Caki2 (cell line): ENCODE measurements at places on chromosomes 5 and 9. TPM values are rescaled to one million over a fixed set of nuclear protein-coding genes. Genes with fewer than 3 reads are reported as not detected.
A peak's percentile ranks its signal among the peaks of the same experiment; 100 is the strongest.

DNA sequence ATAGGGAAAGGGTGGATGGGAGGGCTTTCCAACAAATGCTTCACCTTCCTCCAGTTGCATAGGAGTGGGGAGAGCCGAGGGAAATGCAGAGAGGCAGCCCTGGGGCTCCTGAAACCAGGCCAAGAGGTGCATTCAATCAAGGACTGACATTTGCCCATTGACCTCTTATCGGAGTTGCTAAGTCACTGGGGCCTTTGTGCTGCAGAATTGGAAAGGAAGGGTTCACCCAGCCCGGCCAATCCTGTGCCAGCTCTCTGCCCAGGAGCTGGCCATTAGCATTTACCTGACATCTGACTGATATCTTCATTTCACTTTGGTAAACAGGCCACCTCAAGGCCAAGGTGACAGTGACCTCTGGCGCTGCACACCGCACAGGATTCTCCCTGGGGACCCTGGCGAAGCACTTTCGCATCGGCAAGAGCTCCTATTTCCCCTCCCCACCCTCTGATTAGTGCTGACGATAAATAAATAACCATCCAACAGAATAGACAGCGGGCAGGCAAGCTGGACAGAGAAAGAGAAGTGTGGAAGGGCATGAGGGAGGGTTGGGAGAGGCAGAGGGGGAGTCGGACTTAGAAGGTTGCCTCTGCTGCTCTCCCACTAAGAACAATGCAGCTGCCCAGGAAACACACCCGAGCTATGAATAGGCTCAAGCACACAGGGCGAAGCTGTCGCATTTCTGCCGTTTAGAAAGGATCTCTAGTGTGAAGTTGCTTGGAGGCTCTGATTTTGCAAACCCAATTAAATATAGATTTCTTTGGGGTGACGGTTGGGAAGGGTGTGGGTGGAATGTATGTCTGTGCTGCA is 57.0 kb upstream of the BOD1 start:
- no peak for DNase-seq

GRCh38 chr5:141508798-141509611 is 20.1 kb downstream of the PCDHGC5 start:
- DNase-seq = peak; percentile 35

- no peak for DNase-seq
Measured at GRCh38 chr5:38607396-38607795, 51.0 kb upstream of the LIFR start.

GRCh38 chr5:116571568-116572349 is 2.9 kb downstream of the SEMA6A start:
- DNase-seq = peak; percentile 23

- peak; percentile 91 for DNase-seq
Measured at GRCh38 chr5:126370796-126371718, 52.2 kb upstream of the GRAMD2B start.

DNA sequence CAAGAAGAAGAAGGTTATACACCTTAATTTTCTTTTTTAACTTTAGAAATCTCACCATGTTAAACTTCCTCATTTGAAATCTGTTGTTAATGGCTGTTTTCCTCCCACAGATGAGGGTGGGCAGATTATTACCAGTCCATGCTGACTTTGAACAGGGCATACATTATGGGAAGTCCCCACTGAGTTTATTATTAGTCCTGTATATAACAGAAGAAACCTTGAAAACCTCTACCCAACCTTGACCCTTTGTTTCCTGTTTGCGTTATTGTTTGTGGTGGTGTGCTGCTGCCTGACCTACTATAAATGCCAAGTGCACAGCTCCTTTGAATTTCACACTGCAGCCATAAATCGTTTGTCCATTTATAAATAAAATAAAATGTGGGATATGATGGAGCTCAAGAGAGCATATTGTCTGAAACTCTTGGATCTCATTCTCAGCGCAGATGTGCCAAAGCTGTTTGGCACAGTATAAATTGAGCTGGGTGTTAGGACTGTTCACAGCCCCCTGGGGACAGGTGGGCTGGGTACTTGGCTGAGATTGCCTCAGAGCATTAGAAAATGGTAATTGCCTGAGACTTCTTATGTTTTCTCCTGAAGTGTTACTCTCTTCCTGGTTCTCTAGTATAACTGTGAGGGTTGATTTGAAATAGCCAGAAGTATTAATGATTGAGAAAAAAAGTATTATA is 139.6 kb downstream of the SPATA31D1 start:
- DNase-seq = no peak

- DNase-seq = no peak
Measured at GRCh38 chr5:96628406-96628805, 33.8 kb upstream of the CAST start.

- no peak for DNase-seq
Measured at GRCh38 chr5:14168793-14169262, 25.7 kb downstream of the TRIO start.

GRCh38 chr5:79069488-79070349 is at the start of the genes BHMT2 and DMGDH:
BHMT2 (plus strand) TSS chr5:79069767; CDS start chr5:79069783, 16 bp downstream.
DMGDH (minus strand) TSS chr5:79069674; CDS start chr5:79069620, 54 bp downstream.
- peak; percentile 43 for DNase-seq

DNA sequence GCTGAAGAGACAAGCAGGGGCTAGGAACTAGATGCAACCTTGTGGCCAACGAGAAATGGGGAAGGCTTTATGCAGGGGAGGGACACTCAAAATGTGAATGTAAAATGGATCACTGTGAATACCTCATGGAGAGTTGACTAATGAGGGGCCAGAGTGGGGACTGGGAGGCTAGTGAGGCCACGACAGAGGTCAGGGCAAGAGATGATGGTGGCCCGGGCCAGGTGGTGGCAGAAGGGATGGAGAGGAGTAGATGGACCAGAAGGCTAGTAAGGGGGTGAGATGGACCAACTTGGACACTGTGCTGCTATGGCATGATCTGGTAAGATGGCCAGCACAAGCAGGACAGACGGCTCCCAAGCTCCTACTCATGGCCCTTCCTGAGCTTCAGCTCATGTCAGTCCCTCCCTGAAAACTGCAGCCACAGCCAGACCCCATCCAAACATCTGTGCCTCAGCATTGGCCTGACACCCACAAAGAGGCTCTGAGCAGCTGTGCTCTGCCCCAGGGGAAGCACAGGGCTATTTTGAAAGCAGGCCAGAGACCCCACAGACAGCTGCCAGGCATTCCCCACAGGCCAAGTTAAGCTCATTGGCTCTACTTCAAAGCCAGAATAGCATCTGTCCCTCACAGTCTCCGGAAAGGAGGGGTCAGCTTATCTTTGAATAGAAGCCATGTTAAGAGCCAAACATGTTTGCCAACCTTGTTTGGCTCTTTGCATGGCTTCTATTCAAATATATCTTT is 22.1 kb downstream of the P4HA2 start:
- DNase-seq = no peak

DNA sequence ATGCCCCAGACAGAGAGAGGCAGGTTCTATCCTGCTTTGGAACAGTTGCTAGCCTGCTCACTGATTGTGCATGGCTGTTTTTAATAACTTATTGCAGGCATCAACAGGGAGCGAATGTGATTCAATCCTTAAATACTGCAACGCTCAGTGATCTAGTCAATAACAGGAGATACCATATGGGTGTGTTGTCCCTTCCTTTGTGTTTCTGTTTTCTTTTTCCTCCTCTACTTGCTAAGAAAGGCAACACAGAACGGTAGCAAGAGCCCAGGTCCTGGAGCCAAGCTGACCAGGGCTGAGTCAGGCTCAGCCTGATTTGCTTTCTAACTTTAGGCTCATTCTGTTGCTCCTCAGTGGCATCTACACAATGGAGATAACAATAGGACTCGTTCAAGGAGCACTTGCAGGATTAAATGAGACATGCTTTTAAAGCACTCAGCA is 98.6 kb upstream of the EQTN start:
- no peak for DNase-seq

DNA sequence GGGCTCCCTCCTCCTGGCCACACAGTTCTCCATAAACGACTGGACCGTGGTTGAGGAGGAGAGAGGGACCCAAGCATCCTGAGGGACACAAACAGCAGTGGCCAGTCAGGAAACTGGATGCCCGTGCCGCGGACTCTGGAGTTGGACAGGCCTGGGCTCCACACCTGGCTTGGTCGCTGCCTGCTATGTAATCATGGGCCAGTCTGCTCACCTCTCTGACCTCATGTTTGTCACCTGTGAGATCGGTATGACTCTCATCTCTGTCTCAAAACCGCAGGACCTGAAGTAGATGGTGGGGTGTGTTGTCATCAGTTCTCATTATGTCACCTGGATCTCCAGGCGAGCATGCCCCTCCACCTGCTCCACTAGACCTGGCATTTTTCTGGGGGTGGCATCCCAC is 14.5 kb downstream of the CXXC5 start:
- no peak for DNase-seq

DNA sequence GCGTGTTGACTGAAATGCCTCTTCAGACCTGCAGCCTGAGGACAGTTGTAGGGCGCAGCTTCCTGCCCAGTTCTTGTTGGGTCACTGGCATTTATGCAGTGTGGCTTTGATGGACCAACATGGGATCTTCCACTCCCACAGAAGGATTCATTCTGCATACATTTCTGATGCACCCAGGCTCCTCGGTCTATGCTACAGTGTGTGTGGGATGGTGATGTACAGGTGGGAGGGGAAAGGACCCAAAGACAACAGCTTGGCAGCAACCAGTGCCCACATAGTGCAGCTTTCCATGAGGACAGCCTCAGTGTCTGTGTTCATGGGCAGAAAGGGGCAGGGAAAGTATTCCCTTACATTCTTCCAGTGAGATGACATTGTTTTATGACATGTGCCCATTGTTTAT is 237.9 kb downstream of the ARHGEF28 start:
- DNase-seq = no peak

- DNase-seq = peak; percentile 65
Measured at GRCh38 chr9:130997925-130998596, 10.9 kb upstream of the LAMC3 start.

The DMRT3 gene
- total RNA-seq = not detected in 2 replicates

The ADGRV1 gene
- total RNA-seq = 1.8 and 3.6 TPM in 2 replicates

The CDH10 gene
- total RNA-seq = not detected in 2 replicates

The PCDHA4 gene
- total RNA-seq = 10.8 and 11.5 TPM in 2 replicates

The C1QTNF2 gene
- not detected in 2 replicates for total RNA-seq

The IL5 gene
- not detected in 2 replicates for total RNA-seq

The CYLC2 gene
- not detected in 2 replicates for total RNA-seq

The CCNO gene
- total RNA-seq = 3.6 and 5.4 TPM in 2 replicates
